ENCODE measurements at places on chromosomes 12 and 14.

GRCh38 chr12:98073610-98074009 lies 441.8 kb upstream of the TMPO start:
- no peak for DNase-seq

- no peak for DNase-seq
Observed at GRCh38 chr12:52522346-52523011, 2.3 kb upstream of the KRT5 start.

DNA sequence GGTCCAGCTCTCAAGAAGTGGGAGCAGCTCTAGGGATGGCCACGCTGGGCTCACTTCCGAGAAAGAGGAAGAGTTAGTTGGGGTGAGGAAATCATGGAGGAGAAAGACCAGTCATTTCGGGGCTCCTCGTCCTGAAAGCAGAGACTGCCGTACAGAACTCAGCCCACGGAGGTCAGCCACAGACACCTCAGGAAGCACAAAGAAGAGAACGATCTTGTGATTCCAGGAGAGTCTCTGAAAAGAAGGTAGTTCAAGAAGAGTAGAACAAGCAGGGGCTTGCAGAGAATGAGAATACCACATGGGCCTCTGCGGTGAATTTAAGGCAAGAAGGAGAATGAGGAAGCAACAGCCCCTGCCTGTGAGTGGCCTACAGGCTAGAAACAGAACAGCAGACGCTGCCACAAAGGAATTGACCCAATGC lies 311.9 kb downstream of the CACNA1C start:
- DNase-seq: no peak

- DNase-seq: no peak
Observed at GRCh38 chr12:17278946-17279345, 673.0 kb upstream of the LMO3 start.

GRCh38 chr12:2451497-2451896 lies 343.3 kb upstream of the FKBP4 start:
- no peak for DNase-seq

DNA sequence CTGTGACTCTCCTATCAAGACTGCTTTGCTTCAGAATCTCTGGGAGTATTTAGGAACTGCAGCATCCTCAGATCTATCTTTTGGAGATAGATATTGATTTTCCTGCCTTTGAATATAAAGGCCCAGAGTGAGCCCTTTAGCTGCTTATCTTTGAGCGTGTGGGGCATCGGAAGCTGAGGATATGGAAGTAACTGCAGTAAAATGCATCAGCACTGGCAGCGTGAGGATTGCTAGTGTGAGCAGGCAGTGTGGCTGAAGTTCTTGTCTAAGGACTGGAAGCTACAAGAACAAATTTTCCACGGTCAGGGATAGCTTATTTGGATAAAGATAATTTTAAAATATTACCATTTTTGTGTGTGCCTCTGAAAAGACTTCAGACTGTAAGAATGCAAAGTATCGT lies 474.7 kb downstream of the NPAS3 start:
- DNase-seq: no peak

- DNase-seq: no peak
Observed at GRCh38 chr14:47596232-47596631, 79.2 kb downstream of the MDGA2 start.

DNA sequence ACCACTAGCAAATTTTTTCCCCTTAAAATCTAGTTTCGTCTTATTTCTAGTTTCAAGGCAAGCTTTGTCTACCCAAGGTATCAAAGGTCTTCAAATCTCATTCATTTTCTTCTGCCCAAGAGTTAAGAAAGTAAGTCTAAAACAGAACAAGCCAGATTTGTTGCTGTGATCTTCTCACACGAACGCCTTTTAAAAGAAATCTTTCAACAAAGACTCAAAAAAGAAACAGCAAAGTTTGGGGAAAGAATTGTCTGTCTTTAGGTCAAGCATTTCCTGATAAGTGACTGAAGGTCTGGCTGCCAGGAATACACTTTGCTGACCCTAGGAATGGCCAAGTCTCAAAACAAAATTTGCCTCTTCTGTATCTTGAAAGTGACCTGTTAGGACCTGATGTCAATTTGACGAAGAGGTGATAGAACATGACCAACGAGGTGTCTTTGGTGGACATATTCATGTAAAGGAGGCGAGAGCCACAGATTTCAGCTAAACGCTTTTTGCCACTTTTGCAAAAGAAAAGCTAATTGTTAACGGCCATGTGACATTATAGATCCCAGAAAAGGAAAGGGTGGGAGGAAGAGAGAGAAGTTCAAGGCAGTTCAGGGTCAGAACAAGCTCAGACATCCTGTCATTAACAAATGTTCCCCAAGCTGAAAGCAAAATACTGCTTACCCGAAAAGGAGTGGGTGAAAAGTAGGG lies 1.7 kb downstream of the CDK17 start:
- no peak for DNase-seq

Measured in nephron progenitor cell (in vitro differentiated cells).